NCI-H187 (cell line): ENCODE measurements at places on chromosomes 13 and 19.
A peak's percentile ranks its signal among the peaks of the same experiment; 100 is the strongest.

GRCh38 chr19:50790922-50791467 is 780 bp downstream of the ACP4 start:
- DNase-seq = no peak

- no peak for DNase-seq
Measured at GRCh38 chr13:45852494-45852893, 941 bp upstream of the SIAH3 start.

GRCh38 chr19:45667620-45668341 is at the start of gene GIPR:
TSS of gene GIPR (plus strand) at chr19:45668221. CDS start at chr19:45669521, 1,300 bp downstream.
- no peak for DNase-seq

DNA sequence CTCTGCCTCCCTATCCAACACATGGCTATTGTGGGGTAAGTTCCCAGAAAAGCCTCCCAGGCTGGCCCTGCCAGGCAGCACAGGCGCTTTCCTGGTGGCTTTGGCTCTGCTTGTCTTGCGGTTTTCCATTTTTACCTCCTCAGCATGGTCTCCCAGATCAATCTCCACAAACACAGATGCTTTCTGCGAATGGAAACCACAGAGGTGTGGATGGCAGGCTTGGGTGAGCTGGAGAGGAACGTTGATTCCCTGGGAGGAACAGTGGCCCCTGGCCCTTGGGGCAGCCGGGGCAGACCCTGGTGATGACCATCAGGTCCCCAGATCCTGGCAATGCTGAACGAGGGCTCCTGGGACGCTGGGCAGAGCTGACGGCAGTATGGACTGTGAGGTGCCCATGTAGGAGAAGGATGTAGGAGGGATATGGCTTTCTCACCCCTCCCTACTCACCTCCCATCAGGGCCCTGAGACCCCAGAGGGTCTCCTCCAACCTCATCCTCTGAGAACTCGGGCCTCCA is 6.6 kb downstream of the C13orf46 start:
- no peak for DNase-seq

GRCh38 chr13:110924639-110924934 is 9.7 kb upstream of the ANKRD10 start:
- no peak for DNase-seq

DNA sequence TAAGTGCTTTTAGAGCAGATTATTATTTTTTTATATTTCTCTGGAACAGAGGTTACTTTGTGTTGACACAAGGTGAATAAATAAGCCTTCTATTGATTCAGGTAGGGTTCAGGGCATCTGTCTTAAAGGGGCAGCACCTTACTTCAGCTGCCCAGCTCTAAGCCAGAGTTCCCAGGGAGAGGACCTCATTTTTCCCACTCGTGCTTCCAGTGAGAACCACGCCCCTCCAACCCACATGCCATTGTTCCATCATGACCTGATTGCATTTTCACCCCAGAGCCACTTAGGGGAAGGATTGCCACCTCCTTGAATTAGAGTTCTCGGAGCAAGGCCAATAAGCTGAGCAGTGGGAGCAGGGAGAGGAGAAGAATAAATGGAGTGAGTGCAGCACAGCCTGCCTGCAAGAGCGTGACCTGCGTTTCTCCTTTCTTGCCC is 104.3 kb upstream of the FRY start:
- DNase-seq = no peak

GRCh38 chr19:33756177-33756576 is 40.5 kb upstream of the KCTD15 start:
- no peak for DNase-seq

- DNase-seq = no peak
Measured at GRCh38 chr13:40283666-40284065, 382.8 kb downstream of the FOXO1 start.

GRCh38 chr19:16293118-16294091 is 31.2 kb upstream of the KLF2 start:
- DNase-seq = no peak

DNA sequence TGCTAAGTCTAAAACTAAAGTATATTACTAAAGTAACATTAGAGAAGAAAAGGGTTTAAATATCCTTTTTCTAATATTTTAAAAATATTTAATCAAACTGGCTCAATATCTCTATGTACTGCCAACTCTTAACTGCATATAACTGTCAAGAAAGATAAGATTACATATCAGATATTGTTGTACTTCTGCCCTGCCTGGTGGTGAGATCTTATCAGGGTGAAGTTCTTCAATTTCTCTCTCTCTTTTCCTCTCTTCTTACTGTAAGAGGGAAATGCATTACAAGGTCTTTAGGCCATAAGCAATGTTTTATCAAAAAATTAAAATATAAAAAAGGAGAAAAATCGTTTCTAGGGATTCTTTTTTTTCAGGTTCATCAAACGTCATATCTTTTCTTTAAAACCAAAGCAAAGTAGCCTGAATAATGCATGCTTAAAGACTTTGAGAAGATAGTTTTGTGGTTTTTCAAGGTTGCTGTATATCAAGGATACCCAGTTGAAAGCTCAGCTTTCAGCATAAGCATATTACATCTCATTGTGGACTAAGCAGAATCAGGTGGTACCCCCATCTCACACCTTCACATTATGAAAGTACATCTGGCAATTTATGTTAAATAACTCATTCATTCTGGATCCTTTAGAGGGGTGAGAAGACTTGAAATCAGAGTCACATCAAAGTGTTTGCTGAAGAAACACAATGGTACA is 1625.7 kb upstream of the SLC10A2 start:
- no peak for DNase-seq

DNA sequence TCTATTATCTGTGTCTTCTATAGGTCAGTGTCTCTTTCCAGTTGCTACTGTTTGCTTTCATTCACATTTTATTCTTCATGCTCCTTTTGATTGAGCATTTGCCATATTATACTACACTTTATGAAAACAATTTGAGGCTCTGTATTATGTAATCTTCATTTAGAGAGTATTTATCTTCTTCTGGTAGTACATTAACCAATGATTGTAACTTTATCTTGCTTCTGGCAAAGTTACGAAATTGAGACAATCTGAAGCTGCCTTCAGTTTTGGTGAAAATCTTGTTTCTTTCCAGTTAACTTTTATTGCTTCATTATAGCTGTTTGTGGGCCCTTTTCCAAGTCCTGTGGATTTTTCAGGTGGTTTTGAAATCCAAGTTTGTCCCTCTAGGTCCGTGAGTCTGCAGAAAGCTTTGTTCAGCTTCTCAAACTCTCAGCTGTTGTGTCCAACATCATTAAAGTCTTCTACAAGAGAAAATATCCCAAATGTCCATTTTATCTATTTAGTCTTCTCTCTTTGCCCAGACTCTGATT is 1255.4 kb upstream of the SPRY2 start:
- DNase-seq = no peak

GRCh38 chr19:14510311-14511228 is 7.6 kb downstream of the DNAJB1 start:
- no peak for DNase-seq

- DNase-seq = no peak
Measured at GRCh38 chr13:105165449-105166125, 1369.9 kb downstream of the EFNB2 start.

GRCh38 chr13:90623318-90624011 is 724.0 kb upstream of the MIR17HG start:
- DNase-seq = no peak

GRCh38 chr19:48635263-48635965 is 1.8 kb downstream of the DBP start:
- peak; percentile 77 for DNase-seq

DNA sequence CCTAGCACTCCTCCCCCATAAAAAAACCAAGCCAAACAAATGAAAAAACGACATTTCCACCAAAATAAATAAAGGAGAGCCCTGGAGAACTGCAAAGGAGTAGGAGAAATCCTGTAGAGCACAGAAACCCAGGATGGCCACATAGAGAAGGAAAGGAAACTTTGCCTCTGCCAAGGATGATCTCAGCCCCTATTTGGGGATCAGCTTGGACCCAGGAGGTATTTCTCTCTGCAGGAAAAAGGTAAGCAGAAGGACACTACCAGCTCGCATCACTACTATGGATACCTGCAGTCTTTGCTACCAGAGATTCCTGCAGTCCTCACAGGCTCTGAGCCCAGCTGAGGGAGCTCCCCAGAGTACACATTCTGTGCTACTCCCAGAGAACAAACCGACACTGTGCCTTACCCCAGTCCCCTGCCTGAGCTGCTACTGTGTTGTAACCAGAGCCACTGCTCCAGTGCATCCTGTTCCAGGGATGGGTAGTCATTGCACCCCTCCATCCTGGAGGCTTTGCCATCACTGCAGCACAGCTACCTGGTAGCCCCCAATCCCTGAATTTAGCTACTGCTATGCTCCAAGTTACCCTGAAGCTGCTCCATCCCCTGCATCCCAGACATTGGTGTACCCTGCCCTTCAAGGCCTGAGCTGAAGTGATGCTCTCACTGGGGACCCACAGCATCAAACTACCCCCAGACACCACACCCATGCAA is 41.7 kb downstream of the VWA8 start:
- no peak for DNase-seq

DNA sequence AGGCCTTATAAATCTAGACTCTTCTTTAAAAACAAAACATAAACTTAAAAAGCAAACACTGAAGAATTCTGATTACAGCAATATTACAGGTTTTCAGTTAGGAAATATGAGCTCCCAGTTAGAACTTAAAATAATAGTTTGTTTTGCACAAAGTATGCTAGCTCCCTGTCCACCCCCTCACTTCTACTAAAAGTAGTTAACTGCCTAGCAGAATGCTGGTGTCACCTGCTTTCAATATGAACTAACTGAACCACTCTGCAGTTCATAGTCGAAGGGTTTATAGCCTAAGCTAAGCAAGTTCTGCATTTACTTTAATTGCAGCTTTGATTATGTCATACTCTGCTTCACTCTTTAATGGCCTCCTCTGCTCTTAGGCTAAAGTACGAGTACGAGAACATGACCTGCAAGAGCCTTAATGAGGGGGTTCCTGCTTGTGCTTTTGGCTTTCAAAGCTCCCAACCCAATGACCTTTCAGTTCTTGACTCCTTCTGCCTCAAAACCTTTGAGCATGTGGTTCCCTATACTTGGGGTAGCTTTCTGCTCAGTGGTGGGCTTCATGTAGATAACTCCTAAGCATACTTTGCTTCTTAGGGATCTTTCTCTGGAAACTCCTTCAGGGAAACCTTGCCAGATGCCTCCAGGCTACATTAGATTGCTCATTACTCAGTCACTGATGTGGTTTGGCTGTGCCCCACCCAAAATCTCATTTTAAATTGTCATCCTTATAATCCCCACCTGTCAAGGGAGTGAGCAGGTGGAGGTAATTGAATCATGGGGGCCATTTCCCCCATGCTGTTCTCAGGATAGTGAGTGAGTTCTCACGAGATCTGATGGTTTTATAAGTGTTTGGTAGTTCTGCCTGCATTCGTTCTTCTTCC is 278.9 kb upstream of the ARGLU1 start:
- no peak for DNase-seq

- DNase-seq = no peak
Measured at GRCh38 chr13:42155251-42155650, 106.8 kb downstream of the DGKH start.

GRCh38 chr13:95207769-95208366 is 93.4 kb downstream of the ABCC4 start:
- DNase-seq = no peak

DNA sequence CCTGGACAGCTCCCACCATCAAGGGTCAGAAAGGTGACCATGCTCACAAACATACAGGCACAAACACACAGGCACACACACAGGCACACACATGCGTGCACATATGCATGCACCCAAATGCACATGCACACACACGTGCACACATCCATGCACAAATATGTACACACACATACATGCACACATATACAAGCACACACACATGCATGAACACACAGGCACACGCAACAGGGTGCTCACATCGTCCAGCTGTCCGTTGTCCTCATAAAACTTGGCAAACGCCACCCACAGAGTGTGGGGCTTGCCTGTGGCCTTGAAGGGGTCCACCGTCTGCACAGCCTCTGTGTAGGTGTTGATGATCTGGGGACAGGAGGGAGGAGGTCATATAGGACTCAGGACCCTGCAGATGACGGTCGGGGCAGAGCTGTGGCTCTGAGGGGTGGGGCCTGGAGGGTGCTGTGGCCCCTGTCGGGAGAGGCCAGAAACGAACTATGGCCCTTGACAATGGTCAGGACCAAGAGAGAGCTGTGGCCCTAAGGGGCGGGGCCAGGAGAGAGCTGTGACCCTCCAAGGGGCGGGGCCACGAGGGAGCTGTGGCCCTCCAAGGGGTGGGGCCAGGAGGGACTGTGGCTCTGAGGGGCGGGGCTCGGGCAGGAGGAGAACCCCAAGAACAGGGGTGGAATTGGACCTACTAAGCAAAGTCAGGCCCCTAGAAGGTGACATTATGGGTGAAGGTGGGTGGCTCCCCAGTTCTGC is 6.2 kb downstream of the XAB2 start:
- DNase-seq = no peak

GRCh38 chr13:80469853-80470381 is 129.0 kb upstream of the SPRY2 start:
- DNase-seq = no peak

- DNase-seq = no peak
Measured at GRCh38 chr19:2630352-2631001, 72.0 kb downstream of the GNG7 start.

DNA sequence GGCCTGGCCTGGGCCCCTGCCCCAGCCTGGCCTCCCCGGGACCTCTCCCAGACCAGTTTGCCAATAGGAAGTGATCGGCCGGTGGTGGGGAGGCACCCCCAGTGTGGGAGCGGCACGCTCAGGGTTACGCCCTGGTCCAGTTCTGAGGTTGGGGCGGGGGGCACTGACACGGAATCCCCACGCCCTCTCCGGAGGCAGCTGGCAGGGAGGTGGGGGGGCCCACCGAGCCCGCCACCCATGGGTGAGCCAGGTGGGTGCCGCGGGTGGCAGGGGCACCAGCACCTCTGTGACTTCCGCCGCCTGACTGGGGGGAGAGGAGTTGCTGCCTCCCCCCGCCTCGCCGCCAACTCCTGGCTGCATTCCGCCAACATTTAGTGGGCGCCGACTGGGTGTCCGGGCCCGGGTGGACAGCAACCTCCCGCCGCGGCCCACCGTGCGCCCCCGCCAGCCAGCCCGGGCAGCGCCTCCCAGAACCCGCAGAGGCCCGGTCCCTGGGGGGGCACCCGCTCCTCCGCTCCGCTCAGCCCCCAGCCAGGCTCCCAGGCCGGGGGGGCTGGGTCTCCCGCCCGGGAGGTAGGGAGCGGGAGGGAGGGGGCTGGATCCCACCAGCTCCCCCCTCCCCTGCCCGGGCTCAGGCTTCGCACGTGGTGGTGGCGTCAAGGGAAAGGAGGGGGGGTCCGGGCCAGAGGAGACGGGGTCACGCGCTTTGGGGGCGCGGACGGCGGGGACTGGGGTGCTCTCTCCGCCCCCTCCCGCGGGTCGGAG is 2.0 kb downstream of the ZBTB7A start:
- no peak for DNase-seq

DNA sequence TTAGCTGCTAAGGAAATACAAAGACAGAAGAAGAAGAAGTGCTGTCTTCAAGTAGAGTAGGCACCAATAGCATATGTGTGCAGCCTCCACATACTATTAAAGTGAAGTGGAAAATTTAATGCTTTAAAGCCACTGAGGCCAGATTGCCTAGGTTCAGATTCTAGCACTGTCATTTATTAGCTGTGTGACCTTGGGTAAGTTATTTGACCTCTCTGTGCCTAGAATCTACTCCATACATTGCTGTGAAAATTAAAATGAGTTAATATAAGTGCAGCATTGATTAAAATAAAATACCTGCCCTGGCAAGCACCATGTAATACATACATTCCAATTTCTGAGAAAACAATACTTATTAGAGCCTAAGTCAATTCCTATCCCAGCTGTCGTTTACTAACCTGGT is 110.5 kb downstream of the FRY start:
- no peak for DNase-seq

GRCh38 chr13:77565635-77566034 is 30.1 kb downstream of the SCEL start:
- peak; percentile 6 for DNase-seq

- DNase-seq = no peak
Measured at GRCh38 chr13:42929886-42930535, 62.0 kb downstream of the EPSTI1 start.

- DNase-seq = no peak
Measured at GRCh38 chr19:21110183-21110582, 28.2 kb downstream of the ZNF714 start.
